ENCODE measurements at places on chromosomes 7 and 10.
A peak's percentile ranks its signal among the peaks of the same experiment; 100 is the strongest.

DNA sequence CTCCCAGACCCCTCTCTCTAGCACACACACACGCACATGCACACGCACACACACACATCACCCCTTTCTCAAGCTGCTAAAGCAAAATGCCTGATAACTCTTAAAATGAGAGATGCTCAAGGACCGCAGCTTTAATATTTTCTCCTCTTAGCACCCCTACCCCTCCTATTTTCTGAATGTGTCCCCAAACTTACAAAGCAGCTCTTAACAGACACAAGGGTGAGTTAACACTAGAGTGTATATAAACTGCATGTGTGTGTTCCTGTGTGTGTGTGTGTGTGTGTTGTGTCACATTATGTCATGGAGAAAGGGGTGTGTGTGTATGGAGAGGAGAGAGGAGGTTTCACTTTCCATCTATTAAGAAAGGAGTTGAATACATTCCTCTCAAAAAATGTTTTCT, 1.3 kb downstream of the PTN start:
- DNase-seq = peak; percentile 52

- no peak for DNase-seq
These were observed 93.1 kb downstream of the COBL start for GRCh38 chr7:51223505-51223904.

DNA sequence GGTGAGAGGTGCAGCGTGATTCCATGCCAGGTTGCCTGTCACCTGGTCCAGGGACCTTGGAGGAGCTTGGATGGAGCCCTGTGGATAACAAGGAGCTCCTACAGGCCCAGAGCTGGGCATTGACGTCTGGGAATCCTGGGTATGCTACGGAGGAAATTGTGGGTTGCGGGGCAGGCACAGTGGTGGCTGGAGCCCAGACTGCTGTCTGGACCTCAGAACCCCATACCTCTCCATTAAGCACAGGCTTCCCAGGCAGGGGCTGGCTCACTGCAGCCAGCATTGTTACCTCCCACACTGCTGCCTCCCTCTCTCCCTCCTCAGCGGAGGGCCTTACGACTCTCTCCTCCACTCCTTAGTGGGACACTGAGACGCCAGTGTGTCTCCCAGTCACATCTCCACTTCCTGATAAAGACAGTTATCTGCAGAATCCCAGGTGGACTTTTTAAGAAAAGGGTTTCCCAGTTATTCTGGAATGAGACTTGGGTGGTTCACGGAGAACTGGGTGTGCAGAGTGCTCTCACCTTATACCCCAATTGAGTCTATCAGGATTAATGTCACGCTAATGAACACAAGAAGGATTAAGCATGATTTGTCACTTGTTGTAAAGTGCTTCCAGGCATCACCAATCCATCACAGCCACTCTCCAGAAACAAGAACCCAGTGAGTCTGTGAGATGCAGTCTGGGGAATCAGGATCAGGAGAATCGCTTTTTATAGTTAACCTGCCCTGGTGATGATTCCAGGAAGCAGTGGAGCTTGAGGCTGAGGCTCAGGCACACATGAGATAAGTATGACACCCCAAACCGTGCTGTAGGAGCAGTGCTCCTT, 309.4 kb downstream of the RPS24 start:
- DNase-seq = no peak

GRCh38 chr7:11702938-11703337, 129.1 kb downstream of the THSD7A start:
- peak; percentile 15 for DNase-seq

DNA sequence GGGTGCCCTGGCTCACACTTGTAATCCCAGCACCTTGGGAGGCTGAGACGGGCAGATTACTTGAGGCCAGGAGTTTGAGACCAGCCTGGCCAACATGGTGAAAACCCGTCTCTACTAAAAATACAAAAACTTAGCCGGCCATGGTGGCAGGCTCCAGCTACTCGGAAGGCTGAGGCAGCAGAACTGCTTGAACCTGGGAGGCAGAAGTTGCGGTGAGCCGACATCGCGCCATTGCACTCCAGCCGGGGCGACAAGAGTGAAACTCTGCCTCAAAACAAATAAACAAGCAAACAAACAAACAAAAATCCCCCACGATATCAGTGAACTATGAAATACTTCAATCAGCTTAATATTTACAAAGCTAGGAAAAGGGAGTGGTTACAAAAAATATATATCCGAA, 382.3 kb upstream of the KCND2 start:
- DNase-seq = no peak

DNA sequence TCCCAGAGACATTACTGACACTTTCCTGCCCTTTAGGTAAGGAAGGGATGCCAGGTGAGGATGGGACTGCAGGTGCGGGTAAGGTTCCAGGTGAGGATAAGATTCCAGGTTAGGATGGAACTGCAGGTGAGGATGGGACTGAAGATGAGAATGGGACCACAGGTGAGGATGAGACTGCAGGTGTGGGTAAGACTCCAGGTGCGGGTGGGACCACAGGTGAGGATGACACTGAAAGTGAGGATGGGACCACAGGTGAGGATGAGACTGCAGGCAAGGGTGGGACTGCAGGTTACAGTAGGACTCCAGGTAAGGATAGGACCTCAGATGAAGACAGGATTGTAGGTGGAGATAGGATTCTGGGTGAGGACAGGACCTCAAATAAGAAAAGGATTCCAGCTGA, 322.3 kb downstream of the WDR37 start:
- no peak for DNase-seq

DNA sequence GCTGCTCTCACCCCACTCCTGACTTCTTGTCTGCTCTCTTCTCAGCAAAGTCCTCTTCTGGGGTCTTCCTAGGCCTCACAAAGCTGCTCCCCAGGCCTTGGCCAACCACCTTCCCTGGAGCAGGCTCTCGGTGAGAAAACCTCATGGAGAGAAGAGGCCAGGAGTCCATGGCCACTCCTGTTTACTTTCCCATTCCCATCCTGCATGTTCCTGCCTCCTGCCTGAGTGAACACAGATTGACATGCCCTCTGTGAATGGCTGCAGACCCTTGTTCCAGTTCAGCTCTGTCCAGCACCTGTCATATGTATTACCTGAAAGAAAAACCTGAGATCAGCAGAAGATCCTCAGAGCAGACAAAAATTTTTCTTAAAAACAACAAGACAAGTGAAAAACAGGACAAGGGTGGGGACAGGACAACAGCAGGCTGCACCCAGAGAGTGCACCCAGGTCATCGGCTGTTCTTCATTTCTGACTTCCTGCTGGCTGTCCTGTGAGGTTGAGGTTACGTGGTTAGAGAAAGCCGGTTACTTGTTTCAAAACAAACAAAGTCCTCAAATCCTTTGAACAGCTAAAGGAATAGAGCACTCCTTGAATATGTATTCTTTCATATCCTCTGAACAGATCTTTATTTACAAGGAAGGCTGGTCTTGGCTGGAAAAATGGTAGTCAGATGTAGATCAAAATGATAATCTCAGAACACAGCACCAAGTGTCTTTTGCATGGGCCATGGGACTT, 34.0 kb upstream of the DLD start:
- no peak for DNase-seq

- no peak for DNase-seq
These were observed 37.3 kb downstream of the MET start for GRCh38 chr7:116709336-116709735.

DNA sequence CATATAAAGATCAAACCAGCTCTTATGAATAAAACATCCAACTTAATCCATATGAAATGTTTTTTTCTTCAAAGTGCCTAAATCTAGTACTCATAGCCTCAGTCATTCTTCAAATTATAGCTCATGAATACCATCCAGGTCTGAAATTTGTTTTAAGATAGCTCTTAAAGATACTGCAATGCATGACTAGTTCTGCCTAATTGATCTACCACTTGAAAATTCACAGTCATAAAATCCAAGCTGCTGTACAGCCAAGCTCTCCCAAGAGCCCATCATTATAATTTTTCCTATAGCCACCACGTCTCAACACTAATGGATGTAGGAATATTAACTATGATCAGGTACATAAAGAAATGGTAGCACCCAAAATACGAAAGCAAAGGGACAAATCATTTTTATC, 87.9 kb upstream of the RNF148 start:
- DNase-seq = peak; percentile 15

DNA sequence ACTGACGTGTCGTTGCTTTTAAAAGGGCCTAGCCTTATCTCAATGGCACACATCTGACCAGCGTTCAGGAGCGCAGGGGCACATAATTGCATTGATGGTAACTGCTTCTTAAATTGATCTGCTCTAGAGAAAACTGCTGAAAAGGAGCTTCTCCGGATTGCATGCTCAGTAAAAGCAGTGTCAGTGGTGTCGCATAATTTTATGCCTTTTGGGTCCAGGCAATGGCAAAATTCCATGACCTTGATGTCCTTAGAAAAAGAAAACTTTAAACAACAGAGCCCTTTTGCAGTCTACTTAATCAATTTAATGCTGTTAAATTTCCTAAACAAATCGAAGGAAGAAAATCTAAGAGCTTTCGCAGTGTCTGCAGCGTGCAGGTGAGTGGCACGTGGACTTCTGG, 75.7 kb downstream of the PTPRE start:
- DNase-seq = peak; percentile 28

DNA sequence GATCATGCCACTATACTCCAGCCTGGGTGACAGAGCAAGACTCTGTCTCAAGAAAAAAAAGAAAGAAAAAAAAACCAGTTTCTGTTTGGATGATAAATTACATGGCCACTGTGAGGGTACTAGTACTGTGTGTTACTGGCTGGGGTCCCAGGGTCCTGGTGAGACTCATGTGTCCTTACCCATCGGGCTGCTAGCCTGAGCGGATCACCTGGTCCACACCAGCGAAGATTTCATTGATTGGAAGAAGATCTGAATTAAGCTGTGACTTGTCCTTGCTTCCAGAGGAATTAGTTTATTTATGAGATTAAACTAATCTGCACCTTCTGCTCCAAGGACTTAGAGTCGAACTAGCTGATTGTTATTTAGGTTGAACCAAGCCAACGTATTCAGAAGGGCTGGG, 40.0 kb upstream of the BAMBI start:
- DNase-seq = no peak

GRCh38 chr10:124534231-124534798, 72.7 kb downstream of the LHPP start:
- DNase-seq = peak; percentile 56

- no peak for DNase-seq
These were observed 2.0 kb downstream of the ANKRD2 start for GRCh38 chr10:97574374-97575126.

DNA sequence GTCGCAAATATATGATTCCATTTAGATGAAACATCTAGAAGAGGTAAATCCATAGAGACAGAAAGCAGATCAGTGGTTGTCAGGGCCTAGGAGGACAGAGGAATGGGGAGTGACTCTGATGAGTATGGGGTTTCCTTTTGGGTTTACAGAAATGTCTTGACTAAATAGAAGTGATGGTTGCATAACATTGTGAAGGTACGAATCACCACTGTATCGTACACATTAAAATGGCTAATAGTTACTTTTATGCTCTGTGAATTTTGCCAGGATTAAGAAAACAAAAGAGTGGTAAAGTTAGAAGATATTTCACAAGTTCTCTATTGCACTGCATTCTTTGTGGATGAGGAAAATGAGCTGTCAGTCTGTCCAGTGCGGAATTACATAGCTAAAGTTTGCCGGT, 407.4 kb downstream of the KCNMA1 start:
- DNase-seq = no peak

- no peak for DNase-seq
These were observed 399.0 kb upstream of the C7orf33 start for GRCh38 chr7:148191391-148192065.

- no peak for DNase-seq
These were observed 146.3 kb downstream of the GPR85 start for GRCh38 chr7:112940314-112940732.

- no peak for DNase-seq
These were observed 42.4 kb upstream of the ZMYND11 start for GRCh38 chr10:92846-93245.

GRCh38 chr7:112005205-112005775, 200.9 kb downstream of the DOCK4 start:
- DNase-seq = no peak

- DNase-seq = peak; percentile 71
These were observed 26.0 kb downstream of the LEP start for GRCh38 chr7:128266883-128267594.

Measured in brain (organoid and tissue), 16 donors.